ENCODE measurements at places on chromosomes 1 and 21.
A peak's percentile ranks its signal among the peaks of the same experiment; 100 is the strongest.

GRCh38 chr1:204076891-204077290 lies 4.0 kb downstream of the SOX13 start:
- DNase-seq: no peak

DNA sequence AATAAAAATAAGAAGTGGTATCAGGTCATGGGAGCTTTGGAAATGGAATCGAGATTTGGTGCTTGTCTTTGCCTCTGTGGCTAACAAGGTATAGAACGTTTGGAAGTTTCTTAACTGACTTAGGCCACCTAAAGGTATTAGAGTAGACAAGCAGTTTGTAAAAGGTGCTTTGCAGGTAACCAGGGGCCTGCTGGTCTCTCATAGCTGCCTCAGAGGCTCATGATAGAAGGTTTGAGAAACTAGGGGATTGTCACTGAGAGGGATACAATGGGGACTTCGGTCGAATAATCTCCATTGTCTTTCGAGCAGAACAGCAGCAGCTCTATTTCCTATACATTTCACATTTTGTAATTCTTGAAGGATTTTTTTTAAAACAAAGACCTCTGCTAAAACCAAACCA lies 37.6 kb downstream of the C21orf91 start:
- no peak for DNase-seq

- no peak for DNase-seq
Observed at GRCh38 chr1:168774241-168774640, 45.2 kb upstream of the DPT start.

- DNase-seq: no peak
Observed at GRCh38 chr1:112165375-112165774, 175.9 kb upstream of the KCND3 start.

DNA sequence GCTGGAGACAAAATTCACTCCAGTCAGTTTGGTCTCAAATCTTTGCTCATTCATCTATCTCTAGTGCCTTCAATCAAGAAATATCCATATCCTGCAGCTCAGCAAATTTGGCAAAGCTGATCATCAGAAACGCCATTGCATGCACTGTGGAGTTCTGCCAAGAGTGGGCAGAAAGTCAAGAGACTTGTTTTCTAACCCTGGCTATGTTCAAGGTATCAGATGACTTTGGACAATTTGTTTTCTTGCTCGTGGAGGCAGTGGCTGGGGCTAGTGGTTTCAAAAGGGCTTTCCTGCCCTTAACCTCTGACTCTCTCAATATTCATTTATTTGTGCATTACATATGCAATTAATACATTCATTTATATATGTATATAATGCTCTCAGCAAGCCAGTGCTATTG lies 12.8 kb upstream of the LRRC52 start:
- DNase-seq: no peak

- peak; percentile 55 for DNase-seq
Observed at GRCh38 chr1:58896246-58897183, 112.7 kb upstream of the JUN start.
